Upper lobe of left lung (tissue), 6 donors: ENCODE measurements at places on chromosomes 7 and 10. TPM values are rescaled to one million over a fixed set of nuclear protein-coding genes. Genes with fewer than 3 reads are reported as not detected.

Gene TCAF2
- 5.4 TPM for total RNA-seq

Gene SLIT1
- 1.6 TPM for total RNA-seq

Gene NXPH1
- total RNA-seq, result not detected

Gene DENND2A
- total RNA-seq, result 10.6 TPM

Gene TRIM74
- not detected for total RNA-seq

Gene FAM241B
- total RNA-seq, result not detected

Gene PDK4
- total RNA-seq, result 113 TPM

Gene CDHR1
- not detected for total RNA-seq

Gene FAM25C
- total RNA-seq, result not detected

Gene ANXA8
- 25.6 TPM for total RNA-seq

Gene DOCK1
- 39.0 TPM for total RNA-seq

- DNase-seq, result no peak
Measured at GRCh38 chr7:16951483-16952080, 69.8 kb upstream of the AGR3 start.

GRCh38 chr10:132168571-132169030 lies 18.1 kb upstream of the DPYSL4 start:
- no peak for DNase-seq

GRCh38 chr7:70986297-70986696 lies 145.6 kb upstream of the GALNT17 start:
- no peak for DNase-seq

GRCh38 chr10:21673668-21674067 lies 139.6 kb downstream of the MLLT10 start:
- DNase-seq, result no peak

DNA sequence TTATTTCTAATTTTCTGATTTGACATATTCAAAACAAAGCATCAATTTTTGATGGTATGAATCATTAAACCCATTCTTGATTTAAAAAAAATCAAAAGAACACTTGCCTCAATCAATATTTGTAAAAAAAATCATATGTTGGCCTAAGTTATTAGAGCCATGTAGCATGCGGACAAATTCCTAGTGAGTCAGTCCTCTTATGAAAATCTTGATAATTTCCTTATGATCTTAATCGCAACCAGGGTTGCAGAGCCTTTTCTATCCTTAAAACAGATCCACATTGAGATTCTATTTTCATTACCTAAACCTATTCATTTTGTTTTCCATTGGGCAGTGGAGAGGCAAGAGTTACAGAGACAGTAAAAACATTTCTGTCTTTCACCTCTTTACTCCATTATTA lies 203.2 kb downstream of the ARL4A start:
- DNase-seq, result no peak

DNA sequence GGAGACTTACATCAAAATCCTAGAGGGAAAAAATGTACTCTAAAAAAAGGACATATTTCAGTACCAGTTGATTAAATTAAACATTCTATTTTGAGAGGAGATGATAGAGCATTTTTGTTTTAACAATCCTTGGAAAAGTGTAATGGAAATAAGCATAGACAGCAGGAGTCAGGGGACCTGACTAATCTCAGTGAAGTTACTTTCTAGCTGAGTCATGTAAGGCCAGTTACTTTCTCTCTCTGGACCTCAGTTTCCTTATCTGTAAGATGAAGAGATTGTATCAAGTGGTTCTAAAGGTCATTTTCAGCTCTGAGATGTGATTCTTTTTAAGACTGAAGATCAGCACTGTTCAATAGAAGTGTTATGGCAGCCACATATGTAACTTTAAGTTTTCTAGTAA lies 44.1 kb downstream of the VTI1A start:
- no peak for DNase-seq

DNA sequence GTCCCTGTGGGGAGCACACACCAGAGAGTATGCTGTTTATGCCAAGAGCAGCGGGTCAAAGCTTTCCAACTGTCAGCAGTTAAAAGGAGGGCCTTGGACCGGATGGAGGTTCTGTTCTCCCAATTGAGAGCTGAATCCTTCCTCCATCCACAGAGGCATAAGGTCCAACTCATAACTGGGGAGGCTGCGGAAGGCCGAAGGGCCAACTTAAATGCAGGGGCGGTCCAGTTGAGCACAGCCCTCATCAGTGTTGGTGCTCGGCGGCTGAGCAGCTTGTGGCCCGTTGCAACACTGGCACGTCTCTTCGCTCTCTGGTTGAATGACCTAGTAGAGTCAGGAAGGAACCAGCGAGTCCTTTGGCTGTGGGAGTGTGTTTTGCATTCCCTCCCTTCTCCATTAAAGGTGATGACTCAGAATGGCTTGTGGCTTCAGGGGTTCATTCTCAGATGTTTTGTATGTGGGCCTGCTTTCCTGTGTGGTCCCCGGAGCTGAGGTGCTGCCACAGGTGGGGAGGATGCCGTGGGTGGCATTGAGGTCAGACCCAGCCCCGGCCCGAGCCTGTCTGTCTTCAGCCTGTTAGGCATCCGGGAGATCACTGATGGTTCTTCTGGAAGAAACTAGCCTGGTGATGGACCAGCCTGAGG lies 44.8 kb upstream of the DMBT1 start:
- no peak for DNase-seq

GRCh38 chr10:122624546-122624945 lies 64.0 kb downstream of the DMBT1 start:
- DNase-seq, result no peak

DNA sequence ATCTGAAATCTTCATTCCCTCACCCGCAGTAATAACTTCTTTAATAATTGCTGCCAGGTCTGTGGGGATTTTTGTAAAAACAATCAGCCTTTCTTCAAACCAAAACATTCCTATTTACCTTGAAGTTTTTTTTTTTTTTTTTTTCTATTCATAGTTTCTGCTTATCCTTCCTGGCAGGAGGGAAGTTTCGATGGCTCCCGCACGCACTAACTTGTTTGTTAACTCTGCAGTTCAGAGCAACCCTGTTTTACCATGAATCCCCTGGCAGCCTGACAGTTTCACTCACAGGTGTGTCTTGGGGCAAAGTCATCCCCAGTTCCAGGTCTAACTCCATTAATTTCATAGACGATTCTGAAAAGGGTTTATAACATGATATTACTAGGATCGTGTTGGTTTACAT lies 149.3 kb downstream of the KLF6 start:
- DNase-seq, result no peak

DNA sequence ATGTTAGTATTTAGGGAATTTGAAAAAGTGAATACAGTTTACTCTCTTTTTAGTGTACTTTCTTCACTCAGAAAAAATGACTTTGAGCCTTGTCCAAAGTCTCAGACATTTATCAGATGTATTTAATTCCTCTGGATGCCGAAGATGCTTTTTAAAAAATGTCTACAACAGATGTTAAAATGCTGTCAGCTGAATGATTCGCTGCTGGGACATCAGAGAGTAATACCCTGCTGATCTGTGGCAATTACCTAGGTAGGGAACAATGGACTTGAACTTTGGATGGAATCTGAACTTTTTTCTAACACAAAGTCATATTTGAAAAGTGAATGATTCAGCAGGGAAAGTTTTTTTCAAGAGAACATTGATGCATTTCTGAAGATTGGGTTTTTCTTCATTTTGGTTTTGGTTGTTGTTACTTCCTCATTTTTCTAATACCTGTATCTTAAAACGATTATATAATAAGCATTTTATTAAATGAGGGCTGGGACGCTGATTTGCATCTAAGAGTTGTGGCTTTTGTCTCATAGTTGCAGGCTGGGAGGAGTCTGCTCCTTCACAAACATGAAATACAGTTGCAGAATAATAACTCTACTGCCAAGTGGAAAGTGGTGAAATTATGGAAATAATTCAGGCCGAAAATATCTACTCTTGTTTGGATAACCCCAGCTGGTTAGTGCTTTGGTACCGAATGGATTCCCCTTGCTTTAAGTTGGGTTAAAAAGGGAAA lies 98.0 kb downstream of the SPAG6 start:
- DNase-seq, result no peak

DNA sequence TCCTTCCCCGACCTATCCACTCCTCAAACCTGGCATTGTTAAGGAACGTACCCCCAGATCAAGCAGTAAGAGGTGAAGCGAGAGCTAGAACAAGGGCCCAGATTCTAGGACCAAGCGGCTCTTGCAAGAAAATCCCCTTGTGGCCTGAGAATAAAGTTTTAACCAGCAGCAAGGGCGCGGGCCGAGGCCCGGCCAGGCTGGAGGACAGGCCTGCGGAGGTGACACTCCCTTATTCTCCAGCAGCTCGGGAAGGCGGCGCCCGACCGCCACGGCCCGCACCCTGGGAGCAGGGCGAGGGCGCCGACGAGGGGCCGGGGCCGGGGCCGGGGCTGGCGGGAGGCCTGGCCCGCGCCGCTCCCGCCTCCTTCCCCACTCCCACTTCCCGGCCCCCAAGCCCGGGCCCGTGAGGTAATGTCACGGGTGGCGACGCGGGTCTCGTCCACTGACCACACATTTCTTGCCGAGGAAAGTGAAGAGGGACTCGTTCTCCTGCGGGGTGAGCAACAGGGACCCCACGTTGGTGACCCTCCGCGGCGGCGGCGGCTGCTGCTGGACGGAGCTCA lies 551 bp downstream of the WASL start:
- DNase-seq, result peak; percentile 28

- DNase-seq, result no peak
Measured at GRCh38 chr7:2209961-2210323, 22.8 kb downstream of the MAD1L1 start.

DNA sequence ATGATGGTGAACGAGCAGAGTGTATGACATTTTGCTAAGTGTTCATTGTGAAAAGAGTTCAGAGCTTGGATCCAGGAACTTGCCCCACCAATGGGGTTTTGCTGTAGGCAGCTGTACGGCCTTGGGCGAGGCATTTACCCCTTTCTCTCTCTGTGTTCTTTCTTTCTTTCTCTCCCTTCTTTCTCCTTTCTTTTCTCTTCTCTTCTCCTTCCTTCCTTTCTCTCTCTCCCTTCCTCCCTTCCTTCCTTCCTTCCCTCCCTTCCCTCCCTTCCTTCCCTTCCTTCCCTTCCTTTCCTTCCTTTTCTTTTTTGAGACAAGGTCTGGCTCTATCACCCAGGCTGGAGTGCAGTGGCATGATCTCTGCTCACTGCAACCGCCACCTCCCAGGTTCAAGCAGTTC lies 45.3 kb upstream of the KMT2C start:
- DNase-seq, result no peak

DNA sequence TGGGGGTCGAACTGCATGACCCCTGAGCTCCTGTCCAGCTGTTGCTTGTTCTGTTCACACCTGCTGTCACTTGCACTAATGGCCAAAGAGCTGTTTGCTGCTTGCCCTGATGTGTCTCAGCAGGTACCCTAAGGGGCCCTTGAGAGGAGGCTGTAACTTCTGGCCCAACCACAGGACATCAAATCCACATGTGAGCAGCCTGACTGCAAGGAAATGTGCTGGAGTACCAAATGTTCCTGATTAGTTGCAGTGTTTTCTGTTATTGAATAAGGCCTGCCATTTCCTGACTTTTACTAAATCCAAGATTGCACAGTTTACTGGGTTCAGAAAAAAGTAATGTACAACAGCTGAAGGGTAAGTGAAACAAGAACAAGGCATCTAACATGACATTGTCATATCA lies 91.7 kb upstream of the IL6 start:
- DNase-seq, result no peak

DNA sequence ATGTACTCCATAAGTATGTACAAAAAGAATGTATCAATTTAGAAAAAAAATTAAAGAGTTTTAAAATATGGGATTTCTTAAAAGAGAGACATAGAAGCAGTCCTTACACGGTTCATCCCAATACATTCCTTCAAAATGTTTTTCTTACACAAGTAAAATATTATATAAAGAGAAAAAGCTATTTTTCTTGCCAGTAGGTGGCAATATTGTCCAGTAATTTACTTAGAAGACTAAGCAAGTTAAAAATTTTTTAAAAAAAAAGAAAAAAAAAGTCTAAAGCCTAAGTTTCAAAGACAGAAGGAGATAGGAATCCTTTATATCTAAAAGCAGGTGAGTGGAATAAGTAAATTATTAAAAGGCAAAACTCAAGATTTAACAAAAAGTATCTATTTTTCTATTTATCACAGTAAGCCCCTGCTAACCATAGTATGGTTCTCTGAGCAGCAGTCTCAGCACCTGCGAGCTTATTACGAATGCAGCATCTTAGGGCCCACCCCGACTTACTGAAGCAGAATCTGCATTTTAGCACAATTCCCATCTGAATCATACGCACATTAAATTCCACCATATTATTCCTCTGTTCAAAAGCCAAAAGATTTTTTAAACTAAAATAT lies 240.6 kb downstream of the DGKI start:
- DNase-seq, result no peak

DNA sequence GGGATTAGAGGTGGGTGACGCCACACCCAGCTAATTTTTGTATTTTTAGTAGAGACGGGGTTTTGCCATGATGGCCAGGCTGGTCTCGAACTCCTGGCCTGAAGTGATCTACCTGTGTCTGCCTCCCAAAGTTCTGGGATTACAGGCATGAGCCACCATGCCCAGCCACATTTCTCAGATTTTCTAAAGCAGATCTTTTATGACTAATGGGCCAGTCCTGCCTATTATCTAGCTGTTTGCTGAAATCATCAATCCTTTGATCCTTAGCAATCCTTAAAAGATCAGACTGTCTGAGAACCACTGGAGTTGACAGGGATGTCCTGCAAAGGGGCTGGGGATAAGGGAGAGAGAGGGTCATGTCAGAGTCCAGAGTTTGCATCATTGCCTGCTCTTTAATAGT lies 21.2 kb upstream of the ABCA13 start:
- DNase-seq, result no peak

DNA sequence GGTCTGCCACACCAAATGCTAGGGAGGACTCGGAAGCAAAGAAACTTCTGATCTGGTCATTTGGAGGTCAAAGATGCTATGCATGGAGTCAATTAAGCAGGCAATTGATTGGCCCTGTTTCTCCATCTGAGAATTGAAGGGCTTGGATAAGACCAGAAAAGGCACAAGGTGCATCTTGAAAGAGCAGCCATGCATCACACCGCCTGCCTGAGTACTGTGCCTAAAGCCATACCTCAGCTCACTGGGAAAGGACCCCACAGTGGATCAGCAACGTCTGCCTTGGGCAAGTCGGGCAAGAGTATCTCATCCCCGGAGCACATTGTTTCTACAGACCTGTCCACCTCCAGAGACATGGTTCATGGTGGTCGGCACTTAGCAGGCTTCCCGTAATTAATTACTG lies 42.4 kb downstream of the DLG5 start:
- DNase-seq, result no peak

- DNase-seq, result no peak
Measured at GRCh38 chr7:112262855-112263487, 56.5 kb downstream of the ZNF277 start.

DNA sequence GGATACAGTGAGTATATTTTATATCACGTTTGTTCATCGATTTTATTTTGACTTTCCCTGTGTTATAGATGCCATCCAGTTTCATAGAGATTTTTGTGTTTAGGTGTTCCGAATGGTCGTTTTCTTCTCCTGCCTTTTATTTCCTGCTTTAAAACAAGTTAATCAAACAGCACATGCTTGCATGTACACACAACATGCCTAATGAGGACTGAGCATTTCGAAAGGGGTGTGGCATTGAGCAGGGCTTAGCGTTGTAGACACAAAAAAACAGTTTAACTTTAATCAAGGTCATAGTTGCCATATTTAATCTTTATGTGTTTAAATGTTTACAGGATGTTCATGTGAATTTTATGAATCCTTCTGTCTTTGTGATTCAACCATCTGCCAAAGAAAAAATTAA lies 430.5 kb upstream of the GALNT17 start:
- no peak for DNase-seq
